Chondrocyte (in vitro differentiated cells): ENCODE measurements at places on chromosomes 5 and 9. TPM values are rescaled to one million over a fixed set of nuclear protein-coding genes. Genes with fewer than 3 reads are reported as not detected.

DNA sequence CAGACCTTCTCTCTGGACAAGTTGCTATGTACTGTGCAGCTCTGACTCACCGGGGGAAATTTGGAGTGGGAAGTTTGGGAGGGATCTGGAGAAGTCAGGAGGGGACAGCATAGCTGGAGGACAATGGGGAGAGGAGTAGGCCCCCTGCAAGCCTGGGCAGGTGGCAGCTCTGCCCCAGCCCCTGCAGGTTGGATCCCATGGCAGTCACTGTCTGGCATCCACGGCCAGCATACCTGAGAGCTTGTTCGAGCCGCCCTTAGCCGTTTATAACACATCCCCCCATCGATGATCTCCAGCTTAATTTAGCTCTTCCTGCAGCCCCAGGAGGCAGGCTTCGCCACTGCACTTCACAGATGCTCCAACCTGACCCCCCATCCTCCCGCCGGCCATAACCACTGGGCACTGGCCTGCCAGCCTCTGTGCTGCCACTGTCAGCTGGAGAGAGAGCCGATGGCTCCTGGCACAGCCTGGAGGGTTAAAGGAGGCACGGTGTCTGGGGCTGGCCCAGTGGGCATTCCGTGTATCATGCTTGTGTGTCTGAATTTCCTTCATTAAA, 57.7 kb upstream of the RNU6ATAC start:
- no peak overlapping the region for H3K27ac ChIP-seq
- H3K27me3 ChIP-seq, result peaks cover 8% of the 10 kb centered on the region
- peaks cover 9% of the 10 kb centered on the region for H3K4me1 ChIP-seq

HMGXB3 gene
- total RNA-seq, result 40.7 to 57.9 TPM (median 44.2 TPM) in 3 replicates

DNA sequence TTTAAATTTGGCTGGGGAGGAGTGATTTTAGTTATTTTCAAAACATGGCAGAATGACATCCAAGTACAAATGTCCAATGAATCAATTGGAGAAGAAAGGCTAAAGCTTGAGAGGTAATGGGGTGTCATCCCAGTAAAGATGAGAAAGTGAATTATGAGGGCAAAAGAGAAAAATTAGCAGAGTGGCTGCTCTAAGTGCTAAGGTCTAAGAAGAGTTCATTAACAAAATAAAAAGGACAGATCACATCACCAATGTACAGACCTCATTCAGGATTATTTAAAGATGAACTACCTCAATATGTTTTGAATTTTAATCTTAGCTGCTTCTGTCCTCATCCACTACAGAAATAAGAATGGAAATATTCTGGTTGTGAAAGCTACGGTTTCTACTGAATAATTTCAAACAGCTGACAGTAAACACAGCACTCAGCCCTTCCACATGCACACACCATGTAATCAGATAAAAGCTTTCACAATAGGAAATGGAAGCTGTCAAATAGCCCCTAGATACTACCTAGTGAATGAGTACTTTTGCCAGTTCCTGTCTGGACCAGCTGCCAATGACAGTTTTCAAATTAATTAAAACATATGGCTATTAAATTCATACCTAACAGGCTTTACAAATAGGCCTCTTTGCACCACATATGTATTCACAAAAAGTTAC, 171.5 kb downstream of the SSBP2 start:
- peaks cover 4% of the 10 kb centered on the region for H3K36me3 ChIP-seq
- no peak for DNase-seq
- H3K4me3 ChIP-seq, result no peak overlapping the region

DND1 gene
- total RNA-seq, result 1.3 to 1.5 TPM (median 1.3 TPM) in 3 replicates

DNA sequence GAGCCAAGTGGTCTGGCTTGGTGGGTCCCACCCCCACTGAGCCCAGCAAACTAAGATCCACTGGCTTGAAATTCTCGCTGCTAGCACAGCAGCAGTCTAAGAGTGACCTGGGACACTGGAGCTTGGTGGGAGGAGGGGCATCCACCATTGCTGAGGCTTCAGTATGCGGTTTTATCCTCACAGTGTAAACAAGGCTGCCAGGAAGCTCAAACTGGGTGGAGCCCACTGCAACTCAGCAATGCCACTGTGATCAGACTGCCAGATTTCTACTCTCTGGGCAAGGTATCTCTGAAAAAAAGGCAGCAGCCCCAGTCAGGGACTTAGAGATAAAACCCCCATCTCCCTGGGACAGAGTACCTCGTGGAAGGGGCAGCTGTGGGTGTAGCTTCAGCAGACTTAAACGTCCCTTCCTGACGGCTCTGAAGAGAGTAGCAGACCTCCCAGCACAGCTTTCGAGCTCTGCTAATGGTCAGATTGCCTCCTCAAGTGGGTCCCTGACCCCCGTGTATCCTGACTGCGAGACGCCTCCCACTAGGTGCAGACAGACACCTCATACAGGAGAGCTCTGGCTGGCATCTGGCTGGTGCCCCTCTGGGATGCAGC, 18.2 kb upstream of the STK32A start:
- DNase-seq, result peak; percentile 71
- no peaks in the 10 kb centered on the region for H3K36me3 ChIP-seq
- H3K27me3 ChIP-seq, result peaks cover 36% of the 10 kb centered on the region
- no peak overlapping the region for H3K27ac ChIP-seq

DNA sequence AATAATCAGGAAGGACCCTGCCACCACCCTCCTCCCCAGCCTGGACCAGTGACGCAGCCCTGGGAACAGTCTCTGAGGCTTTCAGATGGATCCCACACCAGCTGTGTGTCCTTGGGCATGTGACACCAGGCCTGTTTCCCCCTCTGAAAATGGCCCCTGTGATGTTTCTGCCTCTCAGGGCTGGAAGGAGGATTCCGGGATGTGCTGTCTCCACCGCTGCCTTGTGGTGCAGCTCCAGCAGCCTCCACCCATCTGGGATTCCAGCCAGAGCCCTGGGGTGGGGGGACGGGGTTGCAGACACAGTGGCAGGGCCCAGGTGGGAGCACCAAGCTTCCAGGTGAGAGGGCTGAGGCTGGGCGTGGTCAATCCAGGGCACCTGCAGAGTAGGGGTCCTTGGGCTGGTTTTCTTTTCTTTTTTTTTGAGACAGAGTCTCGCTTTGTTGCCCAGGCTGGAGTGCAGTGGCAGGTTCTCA, 179.7 kb upstream of the IER5L start:
- H3K4me3 ChIP-seq, result no peak overlapping the region
- H3K27ac ChIP-seq, result no peak overlapping the region
- DNase-seq, result no peak
- no peaks in the 10 kb centered on the region for H3K27me3 ChIP-seq
- H3K36me3 ChIP-seq, result no peaks in the 10 kb centered on the region
